ENCODE measurements at places on chromosomes 5 and 9.

GRCh38 chr5:21831145-21831787 is 1021.9 kb downstream of the CDH12 start:
- no peak for DNase-seq

DNA sequence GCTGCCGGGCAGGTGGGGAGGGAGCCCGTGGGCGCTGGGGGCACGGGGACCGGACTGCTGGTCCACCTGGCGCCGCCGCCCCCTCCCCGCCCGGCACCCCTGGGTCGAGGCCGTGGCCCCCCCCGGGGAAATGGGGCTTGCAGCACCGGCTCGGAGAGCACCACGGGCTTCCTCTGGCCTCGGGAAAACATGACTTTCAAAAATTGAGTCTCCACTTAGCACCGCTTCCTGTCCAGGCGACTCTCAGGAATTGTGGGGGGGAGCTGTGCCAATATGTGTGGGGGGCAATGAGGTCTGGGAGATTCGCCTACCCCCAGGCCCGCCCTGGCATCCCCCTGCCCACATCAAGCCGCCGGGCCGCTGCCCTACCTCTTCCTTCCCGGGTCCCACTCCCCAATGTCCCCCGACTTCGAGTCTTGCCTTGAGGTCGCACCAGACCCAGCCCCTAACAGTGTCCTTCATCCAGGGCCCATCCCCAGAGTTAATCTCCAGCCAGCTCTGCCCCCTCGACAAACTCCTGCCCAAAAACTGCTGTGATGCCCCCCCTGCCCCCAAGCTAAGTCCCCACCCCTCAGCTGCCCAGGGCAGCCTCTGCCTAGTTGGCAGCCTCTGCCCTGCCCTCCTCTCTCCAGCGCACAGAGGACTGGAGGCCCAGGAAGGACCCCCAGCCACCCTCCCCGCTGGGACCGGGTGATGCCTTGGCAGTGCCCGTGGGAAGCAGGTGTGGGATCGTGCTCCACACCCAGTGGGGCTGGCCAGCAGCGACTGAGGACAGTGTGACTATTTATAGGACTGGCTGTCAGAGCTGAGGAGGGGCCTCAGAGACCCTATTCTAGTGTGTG is 3.9 kb downstream of the EGFL7 start:
- no peak for DNase-seq

DNA sequence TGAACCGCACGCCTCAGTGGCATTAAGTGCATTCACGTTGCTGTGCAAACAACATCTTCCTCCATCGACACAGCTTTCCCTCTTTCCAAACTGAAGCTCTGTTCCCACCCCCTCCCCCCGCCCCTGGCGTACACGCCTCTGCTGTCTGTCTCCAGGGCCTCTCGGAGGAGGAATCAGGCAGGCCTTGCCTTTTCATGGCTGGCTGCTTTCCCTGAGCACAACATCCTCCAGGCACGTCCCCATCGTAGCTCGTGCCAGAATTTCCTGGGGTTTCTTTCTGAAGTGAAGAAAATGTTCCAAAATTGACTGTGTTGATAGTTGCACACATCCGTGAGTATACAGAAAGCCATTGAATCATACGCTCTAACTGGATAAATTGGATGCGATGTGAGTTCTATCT is 22.3 kb upstream of the TMEM250 start:
- no peak for DNase-seq

DNA sequence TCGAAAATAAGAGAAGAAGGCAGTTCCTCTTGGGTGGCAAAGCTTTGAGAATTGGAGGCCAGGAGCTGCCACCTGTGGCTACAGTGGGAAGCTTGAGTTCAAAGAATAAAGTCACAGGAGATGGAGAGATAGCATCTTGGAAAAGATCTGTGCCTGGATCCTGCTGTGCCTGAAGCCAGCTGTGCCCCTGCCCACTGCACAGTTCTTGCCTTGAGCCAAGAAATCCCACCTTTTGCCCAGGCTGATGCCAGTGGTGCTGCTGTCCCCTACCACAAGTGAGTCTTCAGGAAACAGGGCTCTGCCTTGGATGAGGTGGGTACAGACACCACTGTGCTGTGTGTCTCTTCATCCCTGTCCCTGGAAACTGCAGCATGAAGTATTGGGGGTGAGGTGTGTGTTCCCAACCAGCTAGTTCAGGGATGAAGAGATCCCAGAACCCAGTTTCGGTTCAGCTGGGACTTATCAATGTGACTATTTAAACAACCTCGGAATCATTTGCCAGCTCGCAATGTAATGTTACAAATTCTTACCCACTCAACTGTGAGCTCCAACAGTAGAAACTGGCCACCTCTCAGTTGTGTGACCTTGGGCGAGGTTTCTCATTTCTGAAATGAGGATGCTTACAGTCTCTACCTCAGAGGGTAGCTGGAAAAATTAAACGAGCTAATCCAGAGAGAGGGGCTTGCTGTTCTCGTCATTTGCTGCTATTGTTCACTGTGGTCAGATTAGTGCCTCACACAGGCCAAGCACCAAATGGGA is 5.9 kb downstream of the IER5L start:
- no peak for DNase-seq

DNA sequence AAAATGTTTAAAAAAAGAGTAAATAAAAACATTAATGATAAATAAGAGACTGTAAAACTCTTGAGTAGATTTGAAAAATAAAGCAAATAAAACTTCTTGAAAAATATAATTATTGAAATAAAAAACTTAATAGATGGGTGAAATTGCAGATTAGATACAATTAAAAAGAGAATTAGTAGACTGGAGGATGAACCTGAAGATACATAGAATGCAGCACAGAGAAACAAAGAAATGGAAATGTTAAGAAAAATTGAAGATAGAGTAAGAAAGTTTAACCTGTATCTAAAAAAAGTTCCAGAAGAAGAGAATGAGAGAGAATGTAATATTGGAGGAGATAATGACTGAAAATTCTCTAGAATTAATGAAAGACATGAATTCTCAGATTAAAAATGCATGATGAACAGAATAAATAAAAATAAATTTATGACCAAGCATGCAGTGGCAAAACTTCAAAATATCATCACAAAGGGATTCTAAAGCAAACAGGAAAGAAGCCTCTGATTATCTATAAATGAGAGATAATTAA is 438.1 kb upstream of the CLINT1 start:
- no peak for DNase-seq

GRCh38 chr5:159385536-159385935 is 55.2 kb upstream of the IL12B start:
- DNase-seq: no peak

- no peak for DNase-seq
These were observed 370.9 kb upstream of the WWC1 start for GRCh38 chr5:167920589-167920988.

DNA sequence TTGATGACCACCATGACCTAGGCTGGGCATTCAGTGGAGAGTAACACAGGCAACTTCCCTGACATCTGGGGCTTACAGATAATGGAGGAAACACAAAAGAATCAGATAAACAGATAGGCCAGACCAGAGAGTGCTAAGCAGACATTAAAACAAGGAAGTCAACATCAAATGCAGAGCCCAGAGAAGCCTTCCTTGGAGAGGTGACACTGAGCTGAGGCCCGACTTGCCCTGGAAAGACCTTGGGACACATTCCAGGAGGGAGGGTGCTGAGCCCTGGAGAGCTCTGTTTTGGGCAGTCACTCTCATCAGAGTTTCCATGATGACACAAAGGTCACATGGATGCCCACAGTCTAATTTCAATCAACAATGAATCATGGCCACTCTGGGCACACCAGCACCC is 31.9 kb upstream of the C5orf58 start:
- no peak for DNase-seq

DNA sequence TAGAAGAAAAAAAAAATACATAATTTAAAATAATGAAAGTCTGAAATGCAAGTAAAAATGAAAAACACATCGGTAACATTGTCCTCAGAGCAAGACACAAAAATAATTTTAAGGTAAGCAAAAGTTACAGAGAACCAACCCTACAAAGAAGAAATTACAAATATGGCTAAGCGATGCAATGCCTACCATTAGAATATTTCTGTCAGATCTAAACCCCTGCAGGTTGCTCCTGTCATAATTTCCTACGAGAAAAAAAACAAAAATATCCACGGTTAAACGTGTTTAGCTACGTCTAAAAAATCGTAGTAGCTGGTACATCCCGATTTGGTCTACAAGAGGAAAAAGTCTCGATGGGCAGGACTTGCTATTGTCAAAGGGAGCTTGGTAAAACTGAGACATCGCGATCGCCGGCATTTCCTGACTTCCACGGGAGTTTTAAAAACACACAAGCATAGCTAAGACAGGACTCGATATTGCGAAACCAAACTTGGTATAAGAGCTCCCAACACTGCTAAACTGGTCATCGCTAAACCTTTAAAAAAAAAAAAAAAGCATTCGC is 1.1 kb upstream of the ANXA2R start:
- DNase-seq: peak; percentile 83

DNA sequence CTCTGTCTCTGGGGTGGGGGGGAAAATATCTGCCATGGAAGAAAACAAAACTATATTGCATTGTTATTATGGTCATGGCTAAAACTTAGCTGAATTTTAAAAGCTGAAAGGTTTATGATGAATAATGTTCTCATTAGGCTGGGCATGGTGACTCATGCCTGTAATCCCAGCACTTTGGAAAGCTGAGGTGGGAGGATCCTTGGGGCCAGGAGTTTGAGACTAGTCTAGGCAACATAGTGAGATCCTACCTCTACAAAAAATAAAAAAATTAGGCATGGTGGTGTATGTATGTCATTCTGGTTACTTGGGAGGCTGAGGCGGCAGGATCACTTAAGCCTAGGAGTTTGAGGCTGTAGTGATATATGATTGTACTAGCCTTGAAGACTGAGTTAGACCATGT is 44.5 kb downstream of the IPO11 start:
- no peak for DNase-seq

- DNase-seq: no peak
These were observed 333.9 kb upstream of the TLE4 start for GRCh38 chr9:79237861-79238260.

- no peak for DNase-seq
These were observed 77.6 kb downstream of the C5orf15 start for GRCh38 chr5:133890776-133891280.

GRCh38 chr9:93091453-93092081 is 4.5 kb upstream of the CARD19 start:
- no peak for DNase-seq

DNA sequence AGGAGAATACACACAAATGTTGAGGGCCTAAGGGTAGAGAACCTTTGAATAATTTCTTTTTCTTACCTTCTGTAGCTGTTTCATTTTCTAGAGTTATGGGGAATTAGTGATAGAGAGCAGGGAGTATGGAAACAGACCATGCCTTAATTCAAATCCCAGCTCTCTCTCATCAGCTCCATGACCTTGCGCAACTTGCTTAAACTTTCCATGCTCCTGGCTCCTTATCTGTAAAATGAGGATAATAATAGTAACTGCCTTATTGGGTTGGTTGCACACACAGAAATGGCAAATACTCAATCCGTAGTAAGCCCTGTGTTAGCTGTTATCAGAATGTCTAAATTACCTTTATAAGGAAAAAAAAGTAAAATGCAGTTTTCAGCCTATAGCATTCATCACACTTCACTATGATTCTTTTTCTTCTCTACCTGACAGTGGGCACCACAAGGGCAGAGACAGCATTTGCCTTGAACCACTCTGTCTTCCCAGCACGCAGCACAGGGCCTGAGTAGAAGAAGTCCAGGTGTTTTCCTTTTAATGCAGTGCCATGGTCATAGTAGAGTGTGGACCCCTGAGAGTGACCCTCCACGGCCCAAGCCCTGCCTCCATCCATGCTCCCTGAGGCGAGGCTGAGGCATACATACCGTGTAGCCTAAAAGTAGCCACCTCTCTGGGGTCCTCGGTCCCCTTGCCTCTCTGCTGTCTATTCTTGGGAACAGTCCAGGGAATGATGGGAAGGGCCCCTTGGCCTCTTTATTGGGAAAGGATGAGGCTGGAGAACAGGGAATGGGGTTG is 17.4 kb downstream of the C5orf15 start:
- no peak for DNase-seq

- peak; percentile 50 for DNase-seq
These were observed 141.4 kb downstream of the LRRC70 start for GRCh38 chr5:62720031-62720441.

DNA sequence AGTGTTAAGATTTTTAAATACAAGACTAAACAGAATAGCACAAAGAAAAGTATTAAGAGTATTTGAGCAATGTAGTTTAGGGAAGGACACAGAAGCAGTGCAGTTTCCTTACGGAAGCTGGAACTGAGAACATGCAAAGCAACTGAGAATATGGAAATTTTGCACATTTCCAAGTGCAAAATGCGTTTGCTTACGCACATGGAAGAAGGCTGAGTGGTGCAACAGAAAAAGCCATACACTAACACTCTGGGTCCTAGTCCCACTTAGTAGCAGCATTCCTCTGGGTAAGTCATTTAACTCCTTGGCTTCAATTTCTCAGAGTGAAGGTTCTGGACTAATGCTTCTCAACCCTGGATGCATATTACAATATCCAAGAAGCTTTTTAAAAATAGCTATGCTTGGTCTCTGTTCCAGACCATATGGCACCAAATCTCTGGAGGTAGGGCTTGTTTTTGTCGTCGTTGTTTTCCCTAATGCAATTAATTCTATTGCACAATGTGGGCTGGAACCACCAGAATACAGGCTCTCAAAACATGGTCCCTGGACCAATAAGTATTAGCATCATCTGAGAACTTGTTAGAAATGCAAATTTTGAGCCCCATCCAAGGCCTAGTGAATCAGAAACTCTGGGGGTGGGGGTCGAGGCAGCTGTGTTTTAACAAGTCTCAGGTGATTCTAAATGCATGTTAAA is 65.2 kb upstream of the DEPDC1B start:
- DNase-seq: peak; percentile 56

GRCh38 chr5:172207511-172207910 is 13.5 kb downstream of the EFCAB9 start:
- DNase-seq: no peak

DNA sequence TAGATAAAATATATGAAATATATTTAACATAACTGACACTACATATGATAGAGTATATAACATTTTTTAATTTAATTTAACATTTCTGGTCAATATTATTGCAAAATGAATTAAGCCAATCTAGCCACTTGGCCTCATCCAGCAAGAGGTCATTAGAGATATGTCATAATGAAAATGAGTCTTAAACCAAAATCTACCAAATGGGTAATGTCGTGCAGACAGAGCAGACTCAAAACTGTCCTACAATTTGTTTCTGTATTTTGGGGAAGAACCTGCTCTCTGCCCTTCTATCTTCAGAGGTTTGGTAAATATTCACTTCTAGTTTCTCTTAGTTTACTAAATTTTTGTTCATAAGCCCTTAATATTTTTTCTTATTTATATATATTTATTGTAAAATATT is 61.4 kb downstream of the ARHGEF28 start:
- no peak for DNase-seq

DNA sequence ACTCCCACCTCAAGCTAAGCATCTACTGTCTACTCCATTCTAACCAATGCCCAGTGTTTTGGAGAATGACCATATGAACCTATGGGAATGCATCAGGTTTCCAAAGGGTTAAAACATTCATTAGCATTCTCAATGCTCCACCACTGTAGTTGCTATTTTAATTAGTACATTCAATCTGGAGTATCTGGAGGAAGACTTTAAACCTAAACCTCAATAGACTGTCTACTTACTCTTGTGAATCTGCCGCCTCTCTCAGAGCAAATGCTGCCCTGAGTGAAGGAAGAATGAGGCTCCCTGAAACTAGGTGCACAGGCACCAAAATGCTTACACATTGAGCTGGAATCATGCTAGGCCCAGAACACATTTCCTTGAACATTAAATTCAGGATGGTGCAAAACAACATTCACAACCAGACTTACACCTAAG is 2.0 kb downstream of the ENC1 start:
- peak; percentile 8 for DNase-seq

Data from NCI-H526 (cell line).